Activated T-cell treated with anti-CD3 and anti-CD28 coated beads, Interleukin-2, amount 50 U/mL, for 48 hours (primary cell): ENCODE measurements at places on chromosomes 3 and 15.

- DNase-seq = no peak
Observed at GRCh38 chr15:27220199-27220598, 249.2 kb downstream of the GABRG3 start.

GRCh38 chr15:69126054-69126469 is 34.4 kb upstream of the GLCE start:
- DNase-seq = no peak

- no peak for DNase-seq
Observed at GRCh38 chr3:136258199-136258598, 8.1 kb downstream of the PCCB start.

- DNase-seq = no peak
Observed at GRCh38 chr3:66302288-66302687, 81.5 kb downstream of the SLC25A26 start.

DNA sequence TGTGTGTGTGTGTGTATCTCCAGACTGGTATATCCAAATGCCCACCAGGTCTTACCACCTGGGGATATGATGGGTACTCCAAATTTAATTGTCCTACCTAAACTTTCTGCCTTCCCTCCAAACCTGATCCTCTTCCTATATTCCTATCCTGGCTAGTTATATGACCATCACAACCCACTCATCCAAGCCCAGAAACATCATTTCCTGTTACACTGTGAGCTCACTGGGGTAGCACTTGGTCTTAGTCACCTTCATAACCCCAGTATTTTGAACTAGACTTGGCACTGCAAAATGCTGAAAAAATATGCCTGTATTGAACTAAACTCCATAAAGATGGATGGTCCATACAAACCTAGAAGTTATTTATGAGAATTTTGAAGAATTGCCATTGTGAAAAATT is 178.8 kb upstream of the EIF1B start:
- no peak for DNase-seq

DNA sequence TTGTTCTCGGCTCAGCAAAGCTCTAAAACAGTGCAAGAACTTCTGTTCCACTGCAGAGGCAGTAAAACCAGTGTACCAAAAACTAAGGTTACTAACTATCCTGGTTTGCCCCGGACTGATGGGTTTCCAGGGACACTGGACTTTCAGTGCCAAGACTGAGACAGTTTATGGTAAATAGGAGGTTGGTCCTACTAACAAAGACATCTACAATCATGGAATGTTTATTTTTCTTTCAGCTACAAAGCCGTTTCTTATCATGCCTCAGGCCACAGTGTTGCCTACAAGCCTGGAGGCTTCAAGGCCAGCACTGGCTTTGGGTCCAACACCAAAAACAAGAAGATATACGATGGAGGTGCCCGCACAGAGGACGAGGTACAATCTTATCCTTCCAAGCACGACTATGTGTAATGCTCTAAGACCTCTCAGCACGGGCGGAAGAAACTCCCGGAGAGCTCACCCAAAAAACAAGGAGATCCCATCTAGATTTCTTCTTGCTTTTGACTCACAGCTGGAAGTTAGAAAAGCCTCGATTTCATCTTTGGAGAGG is 20.8 kb downstream of the CLDN18 start:
- DNase-seq = no peak
